Neural crest cell (in vitro differentiated cells): ENCODE measurements at places on chromosomes 3 and 15. TPM values are rescaled to one million over a fixed set of nuclear protein-coding genes. Genes with fewer than 3 reads are reported as not detected.

DNA sequence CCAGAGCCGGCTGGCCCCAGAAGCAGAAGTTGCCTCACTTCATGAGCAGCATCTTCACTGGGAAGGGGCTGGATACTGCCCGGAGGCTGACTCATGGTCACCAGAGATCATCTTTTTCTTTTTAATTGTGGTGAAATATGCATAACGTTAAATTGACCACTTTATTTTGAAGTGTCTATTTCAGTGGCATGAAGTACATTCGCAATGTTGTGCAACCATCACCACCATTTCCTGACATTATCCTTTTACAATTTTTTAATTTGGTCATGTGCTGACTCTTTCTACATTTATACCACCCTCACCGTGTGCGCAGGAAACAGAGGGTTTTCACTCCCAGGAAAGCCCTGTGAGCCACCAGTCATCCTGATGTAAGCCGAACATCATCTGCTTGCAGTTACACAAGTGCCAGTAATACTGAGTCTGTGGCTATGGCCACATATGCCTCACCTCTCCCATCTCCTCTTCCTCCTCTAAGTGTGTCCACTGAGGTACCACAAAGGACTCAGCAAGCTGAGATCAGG lies 51.6 kb upstream of the ABHD17C start:
- no peak overlapping the region for H3K27ac ChIP-seq
- H3K27me3 ChIP-seq = peaks cover 2% of the 10 kb centered on the region
- no peak overlapping the region for H3K4me3 ChIP-seq
- no peak for DNase-seq
- peaks cover 6% of the 10 kb centered on the region for H3K36me3 ChIP-seq
- H3K4me1 ChIP-seq = no peaks in the 10 kb centered on the region

DNA sequence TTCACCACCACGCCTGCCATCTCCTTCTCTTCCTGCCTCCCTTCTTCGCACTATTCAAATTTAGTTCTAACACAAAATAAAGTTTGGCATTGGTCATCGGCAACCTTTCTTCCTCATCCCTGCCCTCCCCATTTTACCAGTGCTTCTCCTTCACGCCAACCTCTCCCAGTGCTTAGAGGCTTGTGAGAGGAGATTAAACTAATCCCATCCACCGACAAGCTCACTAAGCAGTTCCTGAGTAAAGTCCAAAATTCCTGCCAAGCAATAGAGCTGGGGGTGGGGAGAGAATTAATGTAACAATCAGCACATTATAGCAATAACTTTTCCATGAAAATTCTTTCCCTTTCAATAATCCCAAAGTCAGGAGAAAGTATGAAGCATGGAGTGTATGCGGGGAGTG lies 157.4 kb upstream of the GMNC start:
- DNase-seq = no peak
- H3K27ac ChIP-seq = no peak overlapping the region
- H3K4me1 ChIP-seq = no peaks in the 10 kb centered on the region
- H3K36me3 ChIP-seq = peaks cover 3% of the 10 kb centered on the region
- H3K27me3 ChIP-seq = no peaks in the 10 kb centered on the region

DNA sequence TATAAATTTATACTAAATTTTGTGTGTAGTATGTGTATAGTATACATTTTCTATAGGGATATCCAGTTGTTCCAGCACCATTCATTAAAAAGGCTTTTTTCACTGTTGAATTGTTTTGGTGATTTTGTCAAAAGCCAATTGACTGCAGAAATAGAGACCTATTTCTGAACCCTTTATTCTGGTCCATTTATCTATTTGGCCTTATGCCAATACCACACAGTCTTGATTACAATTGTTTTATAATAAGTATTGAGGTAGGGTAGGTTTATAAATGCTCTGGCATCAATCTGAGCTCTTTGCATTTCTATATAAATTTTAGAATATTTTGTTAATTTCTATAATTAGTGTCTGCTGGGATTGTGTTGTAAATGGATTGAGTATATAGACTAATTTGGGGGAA lies 6.5 kb upstream of the OPA1 start:
- no peaks in the 10 kb centered on the region for H3K36me3 ChIP-seq
- H3K4me1 ChIP-seq = no peaks in the 10 kb centered on the region
- H3K4me3 ChIP-seq = no peak overlapping the region
- peaks cover 4% of the 10 kb centered on the region for H3K27me3 ChIP-seq
- DNase-seq = no peak

- no peaks in the 10 kb centered on the region for H3K36me3 ChIP-seq
- H3K27ac ChIP-seq = no peak overlapping the region
- no peak for DNase-seq
- no peaks in the 10 kb centered on the region for H3K4me1 ChIP-seq
- H3K27me3 ChIP-seq = peaks cover 2% of the 10 kb centered on the region
Observed at GRCh38 chr3:143200001-143200924, 80.7 kb downstream of the CHST2 start.

The GOLGA8G gene
- total RNA-seq = not detected in 2 replicates

The FOXL2NB gene
- not detected in 2 replicates for total RNA-seq

The KNG1 gene
- not detected in 2 replicates for total RNA-seq

The VPS8 gene
- 52.9 and 55.7 TPM in 2 replicates for total RNA-seq
